ENCODE measurements at places on chromosomes 2 and 18. TPM values are rescaled to one million over a fixed set of nuclear protein-coding genes. Genes with fewer than 3 reads are reported as not detected.

The CDK15 gene
- 5.8 TPM for total RNA-seq

The CROCC2 gene
- 0.26 TPM for total RNA-seq

The IL1RL1 gene
- total RNA-seq: 0.17 TPM

The DQX1 gene
- total RNA-seq: 0.16 TPM

The ZNF532 gene
- total RNA-seq: 29.3 TPM

The RAB17 gene
- 0.17 TPM for total RNA-seq

The PLA2R1 gene
- total RNA-seq: 13.6 TPM

The SOWAHC gene
- 7.7 TPM for total RNA-seq

The CCDC74B gene
- 10.6 TPM for total RNA-seq

The DAW1 gene
- total RNA-seq: 0.16 TPM

The CFLAR gene
- 46.0 TPM for total RNA-seq

The CPLX4 gene
- not detected for total RNA-seq

The NT5DC4 gene
- total RNA-seq: not detected

The CLEC4F gene
- not detected for total RNA-seq

The FN1 gene
- 2,780 TPM for total RNA-seq

The CRACDL gene
- not detected for total RNA-seq

The E2F6 gene
- 9.4 TPM for total RNA-seq

The COLEC11 gene
- not detected for total RNA-seq

The CYP26B1 gene
- total RNA-seq: 0.52 TPM

The WNT6 gene
- total RNA-seq: not detected

The CELF4 gene
- total RNA-seq: not detected

The ST8SIA5 gene
- total RNA-seq: not detected

The SRD5A2 gene
- not detected for total RNA-seq

The NAT8 gene
- total RNA-seq: not detected

The CACNB4 gene
- total RNA-seq: 1.3 TPM

The ANO7 gene
- 0.63 TPM for total RNA-seq

The PPP1R1C gene
- total RNA-seq: 0.47 TPM

The SNORC gene
- 0.79 TPM for total RNA-seq

The COL5A2 gene
- 203 TPM for total RNA-seq

The PTGR3 gene
- total RNA-seq: 6.5 TPM

The ACADL gene
- 0.26 TPM for total RNA-seq

The TTN gene
- 0.47 TPM for total RNA-seq

Data from bronchial smooth muscle cell (primary cell).